H1 (cell line): ENCODE measurements at places on chromosomes 4 and X.

- DNase-seq, result no peak
These were observed 118.2 kb downstream of the EPHA5 start for GRCh38 chr4:65552057-65552456.

- DNase-seq, result no peak
These were observed 37.3 kb downstream of the HCCS start for GRCh38 chrX:11148401-11148800.

- no peak for DNase-seq
These were observed 75.5 kb upstream of the SLC39A8 start for GRCh38 chr4:102420563-102421398.

GRCh38 chr4:87087420-87087819 lies 133.0 kb downstream of the KLHL8 start:
- no peak for DNase-seq
